ENCODE measurements at places on chromosomes 6 and 20.

- no peak for DNase-seq
Measured at GRCh38 chr20:61166324-61166723, 85.7 kb upstream of the CDH4 start.

- no peak for DNase-seq
Measured at GRCh38 chr6:73471686-73472290, 10.3 kb downstream of the MTO1 start.

GRCh38 chr20:9322661-9323060 lies 191.7 kb upstream of the LAMP5 start:
- DNase-seq = no peak

- DNase-seq = no peak
Measured at GRCh38 chr6:25301362-25301761, 22.2 kb downstream of the CARMIL1 start.

- no peak for DNase-seq
Measured at GRCh38 chr6:57263739-57264138, 41.6 kb upstream of the RAB23 start.

GRCh38 chr20:20546402-20546801 lies 166.0 kb downstream of the RALGAPA2 start:
- DNase-seq = no peak

DNA sequence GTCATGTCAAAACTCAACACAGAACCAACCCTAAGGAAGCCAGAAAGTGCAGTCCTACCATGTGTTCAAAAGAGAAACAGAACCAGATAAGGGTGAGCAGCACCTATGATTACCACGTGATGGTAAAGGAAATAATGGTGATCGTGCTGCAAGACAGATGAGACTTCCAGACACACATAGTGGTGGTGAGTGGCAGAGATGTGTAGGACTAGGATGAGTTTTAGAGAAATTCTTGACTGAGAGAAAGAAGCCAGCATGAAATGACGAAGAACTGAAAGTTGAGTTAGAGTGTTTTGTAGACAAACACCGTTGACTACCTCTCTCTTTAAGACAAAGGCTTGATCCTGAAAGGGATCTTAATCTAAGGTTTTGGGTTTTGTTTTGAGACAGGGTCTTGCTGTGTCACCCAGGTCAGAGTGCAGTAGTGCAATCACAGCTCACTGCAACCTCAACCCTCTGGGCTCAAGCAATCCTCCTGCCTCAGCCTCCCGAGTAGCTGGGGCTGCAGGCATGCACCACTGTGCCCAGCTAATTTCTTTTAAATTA lies 10.6 kb upstream of the BTBD9 start:
- no peak for DNase-seq

DNA sequence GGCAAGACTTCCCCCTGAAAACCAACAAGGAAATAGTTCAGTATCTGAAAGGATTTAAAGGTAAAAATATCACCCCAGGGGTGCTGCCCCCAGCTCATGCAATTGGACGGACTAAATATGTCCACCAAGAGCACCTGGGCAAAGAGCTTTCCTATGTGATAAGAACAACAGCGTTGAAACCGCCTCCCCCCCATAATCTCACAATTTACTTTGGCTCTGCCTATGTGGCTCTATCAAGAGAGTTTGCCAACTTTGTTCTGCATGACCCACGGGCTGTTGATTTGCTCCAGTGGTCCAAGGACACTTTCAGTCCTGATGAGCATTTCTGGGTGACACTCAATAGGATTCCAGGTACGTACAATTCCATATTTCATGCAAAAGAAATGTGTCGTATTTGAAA lies 35.8 kb downstream of the GCNT2 start:
- no peak for DNase-seq

DNA sequence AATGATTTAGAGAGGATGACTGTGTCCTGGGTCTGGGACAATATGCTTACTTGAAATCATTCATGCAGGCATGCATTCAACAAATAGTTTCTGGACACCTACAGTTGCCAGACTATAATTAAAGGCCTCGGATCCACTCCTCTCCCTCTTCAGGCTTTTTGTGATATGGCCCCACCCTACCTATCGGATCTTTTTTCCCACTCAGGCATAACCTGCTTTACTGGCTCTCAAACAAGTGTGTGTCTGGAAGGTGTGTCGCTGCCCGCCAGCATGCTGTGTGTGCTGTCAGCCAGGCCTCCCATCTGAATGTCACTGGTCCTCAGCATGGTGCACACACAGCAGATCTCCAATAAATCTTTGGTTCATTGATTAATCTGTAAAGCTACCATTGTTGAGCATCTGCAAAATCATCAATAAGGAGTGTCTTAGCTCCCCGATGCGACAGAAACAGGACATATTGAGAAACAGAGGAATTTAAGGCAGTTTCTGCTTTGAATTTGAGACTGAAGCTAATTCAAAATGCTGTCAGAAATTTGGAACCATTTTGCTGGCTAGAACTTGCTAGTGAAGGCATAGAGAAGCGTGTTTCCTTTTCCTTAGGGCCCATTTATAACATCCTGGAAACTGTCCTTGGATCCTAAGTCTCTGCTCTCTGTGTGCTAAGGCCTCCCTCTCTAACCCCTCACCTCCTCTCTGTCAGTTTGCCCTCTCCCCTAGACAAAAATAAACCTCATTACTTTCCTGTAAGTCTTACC lies 23.5 kb upstream of the CCN6 start:
- no peak for DNase-seq

GRCh38 chr6:48834706-48835105 lies 628.3 kb downstream of the MMUT start:
- DNase-seq = no peak

- no peak for DNase-seq
Measured at GRCh38 chr6:165931675-165932074, 236.0 kb downstream of the TBXT start.

- no peak for DNase-seq
Measured at GRCh38 chr6:129141499-129141898, 258.6 kb downstream of the LAMA2 start.

DNA sequence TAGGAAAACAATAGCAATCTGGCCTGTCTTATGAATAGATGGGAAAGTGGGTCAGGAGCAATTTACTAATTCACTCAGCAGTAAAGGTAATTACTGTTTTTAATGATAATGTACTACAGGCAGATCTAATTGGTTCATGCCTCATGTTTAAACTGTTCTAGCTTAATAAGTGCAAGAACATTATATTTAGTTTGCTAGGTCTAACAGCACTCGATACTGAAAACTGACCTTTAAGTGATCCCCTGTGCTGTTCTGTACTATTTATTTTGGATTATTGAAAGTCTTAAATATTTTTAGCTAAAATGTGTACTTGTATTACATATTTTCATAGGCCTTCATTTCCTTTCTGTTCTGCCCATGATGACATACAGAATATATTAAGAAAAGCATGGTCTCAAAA lies 998.0 kb upstream of the GJE1 start:
- no peak for DNase-seq

DNA sequence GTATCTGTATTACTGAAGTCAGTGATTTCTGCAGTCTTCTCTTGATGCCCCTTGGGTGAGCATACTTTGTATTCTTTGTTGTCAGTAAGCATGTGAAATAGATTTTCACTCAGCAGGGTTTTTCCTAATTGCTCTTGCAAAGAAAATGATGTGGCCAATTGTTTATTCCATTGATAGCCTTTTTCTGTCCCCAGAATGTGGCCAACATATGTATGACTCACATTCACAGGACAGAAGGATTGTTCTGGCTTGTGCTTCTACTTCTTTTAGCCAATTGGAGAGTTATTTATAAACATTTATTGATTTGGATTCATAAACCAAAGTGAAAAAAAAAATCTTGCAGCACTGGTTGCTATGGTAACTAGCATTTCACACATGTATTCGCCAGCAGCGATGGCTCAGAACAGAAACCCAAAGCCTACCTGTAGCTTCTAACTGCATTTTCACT lies 54.4 kb upstream of the RBM24 start:
- DNase-seq = no peak

DNA sequence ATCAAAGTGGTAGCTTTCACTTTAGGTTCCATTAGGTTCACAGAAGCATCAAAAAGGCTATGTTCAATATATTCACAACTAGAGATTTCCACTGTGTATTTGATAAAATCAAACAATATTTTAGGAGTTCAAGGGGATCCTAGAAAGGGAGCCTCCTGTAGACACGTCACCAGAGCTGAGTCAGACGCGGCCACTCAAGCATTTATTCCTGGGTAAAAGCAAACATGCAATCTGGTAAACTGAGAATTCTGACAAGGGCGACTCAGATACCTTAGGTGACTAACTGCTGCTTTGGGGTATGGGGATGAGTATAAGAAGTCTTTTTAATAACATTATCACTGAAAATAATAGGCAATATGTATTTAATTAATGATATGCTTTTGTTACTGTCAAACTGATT lies 118.7 kb upstream of the HMGN3 start:
- DNase-seq = no peak

GRCh38 chr6:48667797-48668196 lies 556.8 kb upstream of the PTCHD4 start:
- peak; percentile 10 for DNase-seq

DNA sequence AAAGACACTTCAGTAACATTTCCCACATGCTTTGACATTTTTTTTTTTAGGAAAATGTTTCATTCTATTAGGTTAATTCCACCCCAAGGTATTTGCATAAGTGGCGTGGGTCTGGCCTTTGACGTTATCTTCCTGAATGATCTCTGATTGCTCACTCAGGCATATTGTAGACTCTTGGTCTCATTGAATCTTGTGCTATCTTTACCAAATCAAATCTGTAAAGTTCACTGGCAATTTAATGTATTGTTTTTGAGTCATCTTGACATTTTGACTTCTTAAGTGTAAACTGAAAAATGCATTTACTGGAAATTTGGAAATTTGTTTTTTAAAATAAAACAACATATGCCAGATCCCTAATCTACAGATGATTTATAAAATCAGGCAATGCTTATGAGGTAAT lies 16.0 kb upstream of the VIP start:
- DNase-seq = peak; percentile 14

GRCh38 chr20:51491393-51491792 lies 51.1 kb downstream of the NFATC2 start:
- DNase-seq = no peak

- no peak for DNase-seq
Measured at GRCh38 chr20:17758512-17758911, 58.7 kb downstream of the BANF2 start.

DNA sequence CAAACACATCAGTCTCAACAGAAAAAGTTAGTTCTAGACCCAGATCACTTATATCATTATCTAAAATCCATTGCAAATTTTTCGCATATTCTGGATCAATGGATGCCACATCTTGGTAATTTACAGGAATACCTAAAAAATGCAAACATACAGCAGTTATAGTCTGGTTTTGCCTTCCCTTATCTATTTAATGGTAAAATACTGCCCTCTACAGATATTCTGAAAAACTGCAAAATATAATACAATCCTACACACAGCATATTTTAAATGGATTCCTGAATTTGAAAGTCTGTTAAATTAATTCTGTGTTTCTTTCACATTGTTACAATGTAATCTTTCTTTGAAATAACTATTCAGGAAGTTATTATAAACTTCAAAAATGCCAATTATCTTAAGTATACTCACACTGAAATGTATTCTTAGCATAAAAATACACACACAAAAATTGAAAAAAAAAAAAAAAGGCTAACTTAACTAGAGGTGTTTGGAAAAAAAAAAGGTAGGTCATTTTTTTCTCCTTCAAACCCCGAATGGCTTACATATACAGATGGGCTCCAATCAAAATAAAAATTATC lies 88.4 kb downstream of the HACE1 start:
- no peak for DNase-seq

DNA sequence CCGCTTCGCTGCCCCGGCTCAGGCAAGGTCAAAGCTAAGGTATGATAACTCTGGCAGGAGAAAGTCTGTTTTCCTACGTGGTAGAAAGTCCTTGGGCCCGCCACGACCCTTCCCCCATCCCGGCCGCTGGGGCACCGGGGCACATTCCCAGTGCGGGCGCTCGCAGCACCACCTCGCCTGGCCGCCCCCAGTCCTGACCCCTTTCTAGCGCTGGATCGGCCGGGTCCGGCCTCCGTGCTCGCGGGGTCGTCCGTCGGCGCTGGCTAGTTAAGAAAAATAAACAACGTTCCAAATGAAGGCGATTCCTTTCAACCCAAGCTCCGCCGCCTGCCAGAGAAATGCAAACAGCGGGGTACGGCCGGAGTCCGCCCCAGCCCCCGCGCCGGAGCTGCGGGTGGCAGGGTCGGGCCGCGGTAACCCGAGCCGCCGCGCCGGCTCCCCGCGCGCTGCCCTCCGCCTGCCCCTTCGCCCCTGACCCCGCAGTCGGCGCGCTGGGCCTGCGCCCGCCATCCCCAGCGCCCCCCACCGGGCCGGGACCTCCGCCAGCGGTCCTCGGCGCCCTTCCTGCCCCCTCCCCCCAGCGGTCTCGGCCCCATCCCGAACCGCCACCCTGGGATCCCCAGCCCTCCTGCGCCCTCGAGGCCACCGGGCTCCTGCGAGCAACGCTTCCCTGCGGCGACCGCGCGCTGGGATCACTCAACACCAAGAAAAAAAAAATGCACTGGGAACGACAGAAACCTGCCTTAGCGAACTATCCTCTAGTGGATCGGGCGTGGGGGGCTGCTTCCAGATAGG lies 37.6 kb downstream of the NCR2 start:
- DNase-seq = no peak

GRCh38 chr6:38753707-38754106 lies 38.6 kb downstream of the DNAH8 start:
- DNase-seq = no peak

DNA sequence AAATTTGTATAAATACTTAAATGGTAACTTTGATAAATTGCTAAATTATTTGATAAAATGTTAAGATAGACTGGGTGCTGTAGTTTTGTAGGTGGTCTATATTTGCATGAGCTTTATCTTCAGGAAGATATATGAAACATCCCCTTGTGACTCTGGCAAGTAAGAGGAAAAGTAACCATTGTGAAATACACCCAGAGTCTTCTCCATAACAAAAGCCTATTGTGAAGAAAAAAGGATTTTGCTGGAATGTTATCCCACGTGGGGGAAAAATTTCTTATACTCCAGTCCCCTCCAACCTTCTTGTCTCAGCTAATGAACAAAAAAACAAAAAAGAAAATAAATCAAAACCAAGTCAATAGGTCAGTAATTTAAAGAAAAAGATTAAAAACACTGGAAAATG lies 600.7 kb downstream of the HDGFL1 start:
- no peak for DNase-seq

DNA sequence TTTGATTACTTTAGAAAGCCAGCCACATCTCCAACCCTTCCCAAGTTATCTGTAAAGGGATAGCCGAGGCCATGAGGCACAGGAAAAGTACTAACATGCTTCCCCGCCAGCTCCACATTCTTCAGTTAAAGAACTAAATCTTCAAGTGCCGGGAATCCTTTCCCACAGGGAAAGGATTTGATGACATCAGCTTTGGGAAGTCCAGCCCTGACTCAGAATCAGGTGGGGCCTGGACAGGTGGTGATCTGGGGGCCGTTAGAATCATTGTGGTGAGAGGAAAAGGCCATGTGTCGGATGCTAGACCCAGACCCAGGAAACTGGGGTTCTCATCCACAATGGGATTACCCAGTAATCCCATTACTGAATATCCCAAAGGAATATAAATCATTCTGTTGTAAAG lies 580.0 kb downstream of the QKI start:
- no peak for DNase-seq

- DNase-seq = no peak
Measured at GRCh38 chr6:97459986-97460385, 177.0 kb upstream of the MMS22L start.

All from NCI-H1048 (cell line).